ENCODE measurements at places on chromosomes 12 and 14.

DNA sequence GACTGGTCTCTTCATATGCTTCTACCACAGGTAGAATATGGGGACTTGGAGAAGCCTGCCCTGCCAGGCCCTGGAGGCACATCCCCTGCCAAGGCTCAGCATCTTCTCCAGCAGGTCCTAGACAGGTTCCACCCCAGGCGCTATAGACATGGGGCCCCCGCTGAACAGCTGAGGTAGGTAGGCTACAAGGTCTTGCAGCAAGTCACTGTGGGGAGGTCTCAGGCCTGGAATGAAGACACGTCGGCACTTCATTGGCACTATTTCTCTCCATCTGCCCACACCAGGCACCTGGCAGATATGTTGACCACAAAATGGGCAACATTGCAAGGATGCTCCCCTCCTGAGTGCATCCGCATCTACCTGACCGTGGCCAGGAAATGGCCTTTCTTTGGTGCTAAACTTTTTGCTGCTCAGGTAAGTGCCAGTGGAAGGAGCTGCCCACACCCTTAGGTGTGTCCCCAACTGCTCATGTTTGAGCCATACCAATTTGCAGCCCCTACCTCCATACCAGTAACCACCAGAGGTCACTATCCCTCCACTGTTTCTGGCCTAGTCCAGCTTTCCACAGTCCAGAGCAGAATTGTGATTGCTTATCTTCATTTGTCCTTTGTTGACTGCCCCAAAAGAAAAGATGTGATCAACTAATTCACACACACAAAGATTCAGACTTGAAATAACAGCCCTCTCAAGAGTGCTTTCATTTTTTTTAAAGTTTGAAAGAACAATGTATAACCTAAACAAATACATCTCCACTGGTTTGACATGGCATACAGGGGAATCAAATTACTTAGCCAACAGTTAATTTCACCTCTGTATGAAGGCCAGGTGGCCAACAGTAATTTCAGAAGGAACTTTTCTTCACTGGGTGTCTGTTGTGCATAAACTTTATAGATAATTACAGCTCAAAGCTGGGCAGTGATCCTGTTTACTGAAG, 16.1 kb downstream of the PIGH start:
- DNase-seq, result no peak

- no peak for DNase-seq
Measured at GRCh38 chr12:24153079-24153478, 203.6 kb upstream of the SOX5 start.

- no peak for DNase-seq
Measured at GRCh38 chr12:4121506-4122020, 152.0 kb upstream of the CCND2 start.

- no peak for DNase-seq
Measured at GRCh38 chr14:105517096-105517495, 9.3 kb upstream of the TMEM121 start.

GRCh38 chr12:101238800-101239329, 28.8 kb upstream of the SLC5A8 start:
- DNase-seq, result no peak

DNA sequence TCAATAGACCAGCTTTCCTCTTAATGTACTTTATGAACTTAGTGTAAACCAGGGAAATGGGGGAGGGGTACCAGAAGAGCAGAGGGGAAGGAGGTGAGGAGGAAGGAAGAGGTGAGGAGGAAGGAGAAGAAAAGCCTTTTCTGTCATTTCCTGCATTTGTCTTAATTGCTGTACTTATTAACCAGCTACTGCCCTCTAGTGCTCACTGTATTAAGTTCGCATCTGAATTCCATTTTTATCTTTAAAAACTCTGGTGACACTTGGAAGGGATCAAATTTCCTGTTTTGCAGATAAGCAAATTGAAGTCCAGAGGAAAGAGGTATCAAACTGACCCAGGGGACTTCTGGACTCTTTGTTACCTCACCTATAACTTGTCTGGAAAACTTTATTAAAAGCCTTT, 22.2 kb downstream of the MANSC1 start:
- no peak for DNase-seq

- no peak for DNase-seq
Measured at GRCh38 chr12:5650829-5651461, 219.0 kb downstream of the NTF3 start.

DNA sequence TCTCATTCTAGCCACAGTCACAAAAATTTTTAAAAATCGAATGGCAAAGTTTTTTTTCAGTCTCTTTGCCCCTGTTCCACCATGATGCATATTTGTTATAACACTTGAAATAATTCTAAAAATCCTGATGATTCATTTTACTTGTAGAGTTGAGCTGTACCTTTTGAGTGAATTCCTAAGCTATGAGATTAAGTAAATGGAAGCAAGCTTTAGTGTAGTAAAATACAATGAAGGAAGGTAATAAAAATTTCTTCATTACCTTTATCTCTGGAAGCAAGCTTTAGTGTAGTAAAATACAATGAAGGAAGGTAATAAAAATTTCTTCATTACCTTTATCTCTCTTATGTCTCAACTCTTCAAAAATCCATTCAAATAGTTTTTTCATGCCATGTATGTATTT, 46.1 kb downstream of the TMTC3 start:
- DNase-seq, result no peak

GRCh38 chr12:7157391-7157790, 27.2 kb downstream of the CLSTN3 start:
- DNase-seq, result no peak

DNA sequence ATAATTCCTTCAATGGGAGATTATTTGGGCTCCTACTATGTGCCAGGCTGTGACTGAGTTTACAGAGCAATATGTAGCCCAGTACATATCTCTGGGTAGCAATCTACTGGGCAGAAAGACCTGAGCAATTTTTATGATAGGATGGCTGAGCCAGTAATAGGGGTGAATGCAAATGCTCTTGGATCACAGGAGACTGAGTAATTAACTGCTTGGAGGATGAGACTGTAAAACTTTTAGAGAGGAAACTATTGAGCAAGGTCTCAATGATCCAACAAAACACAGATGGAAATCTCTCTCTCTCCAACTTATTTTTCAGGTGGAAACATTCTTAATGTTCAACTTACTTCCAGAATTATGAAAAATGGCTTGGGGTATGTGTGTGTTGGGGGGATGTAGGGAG, 402.2 kb downstream of the AEBP2 start:
- no peak for DNase-seq

GRCh38 chr14:79742142-79742541, 469.2 kb downstream of the DIO2 start:
- DNase-seq, result no peak

GRCh38 chr12:9198012-9198411, 10.2 kb downstream of the PZP start:
- DNase-seq, result no peak

DNA sequence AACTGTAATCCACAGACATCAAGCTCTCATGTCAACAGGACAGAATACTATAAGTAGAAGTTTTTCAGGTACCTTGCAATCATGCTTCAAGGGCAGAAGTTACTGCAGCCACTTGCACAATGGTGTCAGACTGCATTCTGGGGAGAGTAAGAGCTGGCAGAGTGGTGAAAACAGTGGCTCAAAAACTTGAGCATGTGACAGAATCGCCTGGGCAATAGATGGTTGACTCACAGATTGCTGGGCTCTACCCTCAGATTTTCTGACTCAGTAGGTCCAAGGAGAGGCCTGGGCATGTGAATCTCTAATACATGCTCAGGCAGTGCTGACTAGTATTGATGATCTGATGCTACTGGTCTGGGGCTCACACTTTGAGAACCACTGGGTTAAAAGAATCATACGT, 187.8 kb downstream of the TBX5 start:
- no peak for DNase-seq

DNA sequence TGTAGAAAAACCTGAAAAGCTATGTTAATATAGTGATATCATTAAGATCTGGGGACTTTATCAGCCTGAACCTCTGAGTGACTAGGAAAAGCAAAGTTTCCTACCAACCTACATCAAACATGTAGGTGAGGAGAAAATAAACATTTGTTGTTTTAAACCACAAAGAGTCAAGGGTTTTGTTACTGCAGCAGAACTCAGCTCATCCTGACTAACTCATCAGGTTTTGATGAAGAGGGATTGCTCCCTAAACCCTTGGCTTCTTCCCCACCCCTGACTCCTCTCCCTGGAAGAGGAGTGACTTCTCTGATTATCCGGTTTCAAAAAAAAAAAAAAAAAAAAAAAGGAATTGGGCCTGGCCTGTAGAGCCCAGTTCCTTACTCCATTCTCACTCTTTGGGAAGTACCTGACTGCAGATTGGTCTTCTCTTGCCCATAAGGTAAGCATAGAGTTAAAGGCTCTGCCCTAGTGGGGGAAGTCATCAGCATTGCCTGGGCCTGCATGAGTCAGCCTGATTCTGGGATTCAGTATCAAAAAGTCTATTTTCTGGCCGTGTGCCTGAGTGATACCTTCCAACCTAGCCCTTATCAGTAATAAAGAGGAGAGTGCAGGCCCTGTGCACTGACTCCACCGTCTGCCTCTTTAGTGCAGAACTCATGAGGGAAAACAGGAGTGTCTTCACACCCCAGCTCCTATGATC, 16.9 kb downstream of the BDKRB1 start:
- DNase-seq, result no peak

- no peak for DNase-seq
Measured at GRCh38 chr12:67468549-67469245, 179.8 kb upstream of the DYRK2 start.

- no peak for DNase-seq
Measured at GRCh38 chr14:55519473-55520080, 60.4 kb upstream of the KTN1 start.

DNA sequence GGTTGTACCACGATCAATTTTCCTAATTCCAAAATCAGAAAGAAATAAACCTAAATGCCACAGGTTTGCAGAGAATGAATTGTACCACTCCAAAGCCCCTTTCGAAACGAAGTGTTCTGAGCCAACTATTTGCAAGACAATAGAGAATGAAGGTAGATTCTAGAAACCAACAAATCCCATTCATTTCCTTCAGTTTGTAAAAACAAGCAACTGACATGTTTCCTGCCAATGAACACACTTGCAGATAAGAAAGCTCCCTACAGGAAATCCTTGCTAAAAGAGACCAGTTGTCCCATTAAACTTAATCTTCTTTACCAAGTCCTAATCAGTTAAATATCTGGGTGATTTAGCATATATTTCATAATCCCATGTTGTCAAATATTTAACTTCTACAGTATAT, 198.4 kb upstream of the FOXN3 start:
- no peak for DNase-seq

- DNase-seq, result no peak
Measured at GRCh38 chr12:107622001-107622400, 63.6 kb upstream of the PWP1 start.

DNA sequence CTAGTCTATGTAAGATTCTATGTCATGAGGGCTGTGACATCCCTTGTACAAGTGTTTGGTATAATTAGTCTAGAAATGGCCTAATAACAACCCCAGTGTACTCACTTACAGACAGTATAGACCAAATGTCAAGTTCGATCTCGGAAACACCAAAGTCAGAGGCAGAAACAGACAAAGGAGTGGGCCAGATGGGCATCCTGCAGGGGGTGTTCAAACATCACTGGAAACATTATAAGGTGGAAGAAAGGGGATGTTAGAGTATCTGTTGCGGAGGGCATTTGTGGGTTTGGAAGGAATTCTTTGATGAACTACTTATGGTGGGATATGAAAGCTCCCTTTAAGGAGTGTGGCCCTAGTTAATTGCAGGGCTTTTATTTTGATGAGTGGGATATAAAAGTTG, 134.6 kb downstream of the ESR2 start:
- DNase-seq, result no peak

- DNase-seq, result no peak
Measured at GRCh38 chr14:75831952-75832351, 149.8 kb downstream of the TGFB3 start.

- no peak for DNase-seq
Measured at GRCh38 chr12:12645485-12645884, 33.8 kb downstream of the CREBL2 start.

- DNase-seq, result no peak
Measured at GRCh38 chr12:130350715-130351114, 13.0 kb downstream of the PIWIL1 start.

- no peak for DNase-seq
Measured at GRCh38 chr12:91364471-91365184, 182.0 kb upstream of the DCN start.

GRCh38 chr12:62123721-62124203, 136.4 kb upstream of the USP15 start:
- DNase-seq, result no peak

- DNase-seq, result no peak
Measured at GRCh38 chr12:43158126-43158525, 393.9 kb downstream of the ADAMTS20 start.

- DNase-seq, result no peak
Measured at GRCh38 chr12:41972196-41972595, 172.5 kb downstream of the GXYLT1 start.

DNA sequence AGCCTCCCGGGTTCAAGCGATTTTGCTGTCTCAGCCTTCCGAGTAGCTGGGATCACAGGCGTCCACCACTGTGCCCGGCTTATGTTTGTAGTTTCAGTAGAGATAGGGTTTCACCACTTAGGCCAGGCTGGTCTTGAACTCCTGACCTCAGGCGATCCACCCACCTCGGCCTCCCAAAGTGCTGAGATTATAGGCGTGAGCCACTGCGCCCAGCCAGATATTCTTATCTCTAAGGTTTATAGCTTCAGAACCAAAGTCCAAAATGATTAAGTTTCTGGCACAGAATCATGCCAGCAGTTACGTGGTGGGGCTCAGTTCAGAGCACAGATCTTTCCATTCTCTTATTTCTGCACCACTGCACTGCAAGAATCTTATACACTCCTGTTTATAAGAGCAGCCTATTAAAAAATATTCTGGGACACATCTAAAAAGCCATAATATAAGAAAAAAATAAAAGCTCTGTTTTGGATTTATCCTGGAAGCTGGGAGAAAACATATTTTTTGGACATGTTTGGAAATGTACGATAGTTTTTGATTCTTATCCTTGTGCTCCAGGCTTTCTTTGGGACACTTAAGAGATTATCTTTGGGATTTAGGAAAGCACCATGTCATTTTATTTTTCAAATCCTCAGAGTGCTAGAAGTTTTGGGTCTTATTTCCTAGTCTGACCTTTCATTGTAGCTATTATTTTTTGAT, 129.6 kb downstream of the LMNTD1 start:
- no peak for DNase-seq

DNA sequence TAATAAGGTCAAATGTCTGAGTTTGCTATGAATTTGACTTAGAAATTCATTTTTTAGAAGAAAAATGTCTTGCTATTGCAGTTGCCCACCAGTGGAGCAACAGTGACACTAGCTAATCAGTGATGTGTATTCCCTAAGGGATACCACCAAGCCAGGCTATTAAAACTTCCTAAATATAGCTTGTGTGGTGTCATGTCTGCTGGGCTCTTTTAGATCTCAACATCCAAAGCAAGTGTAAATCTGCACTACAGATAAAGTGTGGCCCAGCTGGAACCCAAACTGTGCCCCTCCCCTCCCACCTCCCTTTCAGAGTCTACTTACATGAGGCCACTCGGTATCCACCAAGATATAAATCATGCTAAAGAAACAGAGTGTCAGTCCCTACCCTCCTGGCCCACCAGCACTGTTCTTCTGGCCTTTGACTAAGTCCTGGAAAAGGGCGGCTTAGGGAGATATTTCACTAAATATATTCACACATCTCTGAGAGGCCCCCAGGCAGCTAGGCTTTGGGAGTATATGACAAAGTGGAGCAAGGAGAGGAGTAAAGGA, 53.8 kb downstream of the SLC35F4 start:
- no peak for DNase-seq

GRCh38 chr14:67432050-67432564, 20.1 kb upstream of the PLEK2 start:
- DNase-seq, result no peak

- DNase-seq, result no peak
Measured at GRCh38 chr12:132804426-132804861, 24.2 kb downstream of the GOLGA3 start.

- DNase-seq, result no peak
Measured at GRCh38 chr12:104314242-104314614, 10.7 kb downstream of the EID3 start.

All from stimulated activated CD8-positive, alpha-beta memory T cell treated with anti-CD3 and anti-CD28 coated beads, Interleukin-4, amount 100 ng/mL, for 4 hours (primary cell).